Activated CD8-positive, alpha-beta T cell treated with anti-CD3 and anti-CD28 coated beads for 36 hours (primary cell): ENCODE measurements at places on chromosomes 1 and 21.

DNA sequence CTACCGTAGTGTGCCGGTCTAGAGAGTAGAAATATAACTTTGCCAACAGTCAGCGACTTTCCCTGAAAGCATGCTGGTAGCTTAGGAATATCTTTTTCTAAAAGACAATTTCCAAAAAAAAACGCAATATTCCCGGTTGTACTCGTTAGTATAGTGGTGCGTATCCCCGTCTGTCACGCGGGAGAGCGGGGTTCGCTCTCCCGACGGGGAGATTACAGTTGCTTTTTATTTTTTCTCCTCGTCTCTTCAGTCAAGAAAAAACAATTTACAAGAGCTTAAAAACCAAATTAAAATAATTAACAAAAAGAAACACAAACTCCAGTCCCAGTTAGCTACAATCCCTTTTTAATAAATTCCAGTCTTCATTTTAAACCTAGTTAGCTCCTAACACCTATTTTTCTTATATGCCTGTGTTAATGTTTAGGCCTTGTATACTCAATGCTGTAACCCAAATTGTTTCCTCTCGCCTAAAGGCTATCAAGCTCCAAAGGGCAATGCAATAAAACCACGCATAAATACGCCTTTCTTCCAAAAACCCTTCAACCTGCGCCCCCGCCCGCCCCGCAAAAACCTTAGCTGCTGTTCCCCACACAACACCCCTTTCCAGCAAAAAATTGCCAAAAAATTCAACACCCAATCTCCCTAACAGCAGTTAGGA lies 7.8 kb downstream of the HSPA6 start:
- DNase-seq = no peak

DNA sequence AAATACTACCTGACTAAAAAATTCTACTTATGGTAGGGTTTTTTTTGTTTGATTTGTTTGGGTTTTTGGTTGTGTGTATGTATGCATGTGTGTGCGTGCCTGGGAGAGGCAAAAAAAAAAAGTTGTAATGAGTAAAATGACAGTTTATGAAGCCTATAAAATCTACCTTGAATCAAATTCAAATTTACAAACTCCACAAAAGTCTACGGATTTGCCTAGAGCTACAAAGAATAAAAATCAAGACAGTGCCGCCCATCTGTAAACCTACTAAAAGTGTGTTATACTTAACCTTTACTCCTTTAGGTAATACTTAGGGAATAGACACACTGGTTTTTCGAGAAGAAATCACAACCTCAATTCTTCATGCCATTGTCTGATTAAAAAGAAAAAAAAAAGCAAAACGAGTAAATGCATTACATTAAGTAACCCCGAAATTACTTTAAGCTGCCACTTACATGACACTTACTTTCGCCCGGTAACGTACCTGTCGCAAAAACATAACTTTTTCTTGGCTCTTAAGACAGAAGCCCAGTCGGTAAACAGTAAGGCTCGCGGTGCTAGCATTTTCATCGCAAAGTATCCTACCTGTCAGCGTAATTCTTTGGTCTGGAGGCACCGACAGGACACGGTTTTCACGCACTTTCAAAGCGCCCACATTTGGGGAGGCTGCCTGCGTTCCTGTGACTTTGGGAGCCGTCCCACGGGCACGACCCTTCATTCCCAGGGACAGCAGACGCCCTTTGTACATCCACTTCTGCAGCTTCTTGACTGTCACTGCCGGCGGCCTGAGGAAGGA lies 951 bp downstream of the SYDE2 start:
- DNase-seq = peak; percentile 55

GRCh38 chr1:13675151-13675651 lies 24.8 kb upstream of the PRDM2 start:
- no peak for DNase-seq

DNA sequence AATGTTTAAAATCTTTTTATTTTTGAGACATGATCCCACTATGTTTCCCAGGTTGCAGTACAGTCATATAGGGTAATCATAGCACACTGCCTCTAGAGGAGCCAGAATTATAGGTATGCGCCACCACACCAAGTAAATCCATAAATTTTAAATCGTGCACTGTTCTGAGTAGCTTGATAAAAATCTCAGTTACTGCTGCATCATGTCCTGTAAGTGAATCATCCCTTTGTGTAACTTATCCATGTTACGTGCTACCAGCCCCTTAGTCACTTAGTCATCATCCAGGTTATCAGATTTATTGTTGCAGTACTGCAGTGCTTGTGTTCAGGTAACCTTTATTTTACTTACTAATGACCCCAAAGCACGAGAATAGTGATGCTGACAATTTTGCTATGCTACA lies 1770.9 kb downstream of the BRINP3 start:
- no peak for DNase-seq

DNA sequence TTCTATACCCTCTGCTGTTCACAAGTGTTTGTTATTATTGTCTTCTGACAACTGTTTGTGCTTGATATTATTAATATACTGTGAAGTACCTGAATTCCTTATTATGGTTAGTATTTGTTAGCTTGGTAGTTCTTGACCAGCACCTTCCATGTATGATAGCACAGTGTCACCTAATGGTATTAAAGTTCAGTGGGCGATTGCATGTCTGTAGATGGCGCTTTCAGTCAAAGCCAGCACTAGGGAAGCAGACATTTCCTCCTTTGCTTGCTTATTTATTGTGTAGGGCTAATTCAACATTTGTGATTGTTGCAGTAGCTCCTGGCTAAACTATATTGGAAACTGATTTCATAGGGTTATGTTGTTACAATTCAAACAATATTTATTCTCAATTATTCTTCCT lies 218.0 kb downstream of the ZP4 start:
- no peak for DNase-seq

DNA sequence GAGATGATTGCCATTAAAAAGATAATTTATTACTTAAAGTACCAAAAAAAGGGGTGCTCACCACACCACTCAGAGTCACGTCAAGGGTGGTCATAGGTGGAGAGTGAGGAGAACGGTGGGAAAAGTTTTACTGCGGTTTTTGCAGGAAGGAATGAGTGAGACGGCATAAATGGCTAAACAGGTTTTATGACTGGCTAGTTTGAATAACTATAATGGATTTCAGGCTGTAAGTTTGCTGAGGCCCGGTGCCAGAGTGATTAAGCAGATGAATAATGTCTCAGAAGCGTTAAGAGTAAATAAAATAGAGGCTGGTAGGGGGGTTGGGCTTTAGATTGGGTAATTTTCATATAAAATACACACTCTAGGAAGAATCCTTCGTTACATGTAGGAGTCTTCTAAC lies 1337.8 kb downstream of the AMY1C start:
- no peak for DNase-seq

DNA sequence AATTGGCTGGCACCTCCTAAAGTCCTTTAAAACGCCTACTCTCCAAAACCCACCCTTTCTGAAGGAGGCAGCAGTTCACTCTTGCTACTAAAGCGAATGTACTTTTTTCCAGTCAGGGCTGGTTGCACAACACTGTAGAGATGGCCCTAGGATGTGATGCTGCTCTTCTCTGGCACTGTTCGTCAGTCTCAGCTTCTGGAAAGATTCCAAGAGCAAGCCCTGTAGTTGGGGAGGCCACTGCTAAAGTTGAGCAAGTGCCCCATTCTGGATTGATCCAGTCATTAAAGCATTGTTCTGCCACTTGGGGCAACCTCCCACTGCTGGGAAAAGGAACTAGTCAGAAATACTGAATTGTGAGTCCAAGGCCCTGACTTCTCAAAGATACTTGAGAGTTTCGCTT lies 28.5 kb upstream of the KCNQ4 start:
- no peak for DNase-seq

- DNase-seq = no peak
Observed at GRCh38 chr1:20672265-20672632, 11.1 kb upstream of the DDOST start.

GRCh38 chr1:234602334-234603220 lies 7.4 kb downstream of the IRF2BP2 start:
- peak; percentile 54 for DNase-seq

DNA sequence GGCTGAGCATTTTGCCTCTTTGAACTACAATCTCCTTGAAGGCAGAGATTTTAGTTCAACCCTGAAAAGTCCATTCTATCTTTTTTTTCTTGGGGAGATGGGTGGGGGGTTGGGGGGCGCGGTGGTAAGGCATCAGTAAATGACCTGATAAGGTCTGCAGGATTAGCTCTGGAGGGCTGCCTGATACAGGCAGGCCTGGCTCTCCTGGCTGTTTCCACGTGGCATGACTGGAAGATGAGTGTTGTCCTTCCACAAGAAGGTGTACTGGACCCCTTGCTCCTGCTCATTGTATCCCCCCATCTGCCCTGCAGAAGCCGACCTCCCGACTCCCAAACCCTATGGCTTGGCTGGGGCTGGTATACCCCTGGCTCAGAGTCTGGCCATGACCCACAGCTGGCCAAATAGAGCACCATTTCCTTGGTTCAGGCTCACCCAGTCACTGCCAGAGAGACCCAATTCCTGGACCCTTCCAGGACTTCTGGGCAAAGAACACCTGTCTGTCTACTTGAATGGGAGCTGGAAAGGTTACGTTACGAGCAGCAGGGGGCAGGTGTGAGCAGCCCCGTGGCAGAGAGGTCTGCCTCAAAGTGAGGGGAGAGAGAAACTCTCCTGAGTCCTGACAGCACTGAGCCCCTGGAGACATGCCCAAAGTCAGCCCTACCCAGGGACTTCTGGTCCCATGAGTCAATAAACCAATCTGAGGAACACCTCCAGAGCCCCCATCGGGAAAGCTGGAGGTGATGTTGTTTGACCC lies 17.0 kb downstream of the DHRS3 start:
- peak; percentile 64 for DNase-seq

- DNase-seq = no peak
Observed at GRCh38 chr1:85330711-85331290, 54.4 kb upstream of the BCL10 start.

DNA sequence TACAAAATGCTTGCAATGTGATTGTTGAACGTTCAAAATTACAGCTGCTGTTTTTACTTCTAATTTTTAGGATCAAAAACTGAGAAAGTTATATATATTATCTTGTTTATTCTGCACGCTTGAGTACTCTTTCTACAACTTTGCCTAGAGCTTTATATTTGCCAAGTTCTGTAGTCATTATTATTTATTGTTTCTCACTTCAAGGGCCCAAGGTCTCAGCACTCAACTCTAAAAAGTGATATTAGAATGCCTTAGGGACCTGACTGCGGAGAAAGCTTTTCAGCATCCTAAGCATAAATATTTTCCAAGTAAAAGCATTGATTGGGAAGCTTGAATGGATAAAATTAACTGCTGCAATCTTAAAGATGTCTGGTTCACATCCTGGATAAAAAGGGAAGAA lies 83.6 kb downstream of the UBE2U start:
- no peak for DNase-seq

DNA sequence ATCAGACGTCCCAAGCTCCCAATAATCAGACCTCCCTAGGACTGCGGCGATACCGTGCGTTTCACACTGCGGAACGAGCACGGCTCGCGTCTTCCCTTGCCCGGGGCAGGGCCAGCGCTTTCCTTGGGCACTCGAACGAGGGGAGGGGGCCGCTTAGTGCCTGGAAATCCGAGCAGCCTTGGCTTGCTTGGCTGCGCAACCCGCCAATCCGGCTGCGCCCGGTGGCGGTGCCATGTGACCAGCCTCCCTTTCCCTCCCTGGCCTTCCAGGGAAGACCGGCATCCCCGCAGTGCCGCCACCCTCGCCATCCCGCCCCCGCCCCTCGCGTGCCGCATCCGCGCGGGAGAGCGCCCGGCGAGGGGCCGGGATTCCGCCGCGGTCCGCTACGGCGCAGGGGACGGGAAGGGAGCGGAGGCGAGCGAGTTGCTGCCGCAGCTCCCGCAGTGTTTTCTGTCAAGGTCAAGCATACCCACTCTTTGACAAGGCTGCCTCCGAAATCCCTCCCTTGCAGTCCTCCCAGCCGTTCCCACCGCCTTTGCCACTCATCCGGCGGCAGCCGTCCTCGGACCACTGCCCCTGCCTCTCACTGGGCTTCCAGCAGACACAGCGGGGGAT lies 8.3 kb upstream of the RNF19B start:
- DNase-seq = no peak

DNA sequence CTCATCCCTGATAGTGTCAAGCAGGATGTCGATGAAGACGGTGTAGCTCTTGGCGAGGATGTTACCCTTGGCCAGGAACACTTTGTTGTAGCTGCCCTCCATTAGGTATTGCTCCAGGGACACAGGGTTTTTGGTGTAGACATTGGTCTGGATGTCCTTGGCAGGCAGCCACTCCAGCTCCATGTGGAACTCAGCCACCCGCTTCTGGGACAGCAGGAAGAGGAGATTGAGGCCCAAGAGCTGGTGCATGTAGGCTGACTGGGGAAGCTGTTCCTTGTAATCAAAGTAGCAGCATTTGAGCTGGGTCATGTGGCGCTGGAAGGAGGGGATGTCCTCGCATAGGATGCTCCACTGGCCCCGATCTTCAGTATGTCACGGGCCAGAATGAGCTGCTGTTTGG lies 9.5 kb downstream of the IL6R start:
- no peak for DNase-seq

DNA sequence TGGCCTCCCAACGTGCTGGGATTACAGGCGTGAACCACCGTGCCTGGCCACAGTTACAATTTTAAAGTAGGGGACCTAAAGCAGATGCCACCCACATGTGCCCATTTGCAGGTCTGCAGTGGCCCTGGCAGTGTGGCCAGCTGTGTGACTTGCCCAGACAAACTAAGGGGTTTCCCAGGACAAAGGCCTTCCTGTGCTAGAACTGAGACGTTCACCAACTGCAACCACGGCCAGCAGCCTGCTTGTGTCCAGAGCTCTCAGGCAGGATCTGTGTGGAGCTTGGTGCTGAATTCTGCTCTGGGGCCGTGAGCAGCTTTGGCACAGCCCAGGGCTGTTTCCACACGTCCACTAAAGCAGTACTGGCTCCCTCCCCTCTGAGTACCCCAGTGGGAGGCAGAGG lies 10.6 kb upstream of the PTTG1IP start:
- DNase-seq = no peak

DNA sequence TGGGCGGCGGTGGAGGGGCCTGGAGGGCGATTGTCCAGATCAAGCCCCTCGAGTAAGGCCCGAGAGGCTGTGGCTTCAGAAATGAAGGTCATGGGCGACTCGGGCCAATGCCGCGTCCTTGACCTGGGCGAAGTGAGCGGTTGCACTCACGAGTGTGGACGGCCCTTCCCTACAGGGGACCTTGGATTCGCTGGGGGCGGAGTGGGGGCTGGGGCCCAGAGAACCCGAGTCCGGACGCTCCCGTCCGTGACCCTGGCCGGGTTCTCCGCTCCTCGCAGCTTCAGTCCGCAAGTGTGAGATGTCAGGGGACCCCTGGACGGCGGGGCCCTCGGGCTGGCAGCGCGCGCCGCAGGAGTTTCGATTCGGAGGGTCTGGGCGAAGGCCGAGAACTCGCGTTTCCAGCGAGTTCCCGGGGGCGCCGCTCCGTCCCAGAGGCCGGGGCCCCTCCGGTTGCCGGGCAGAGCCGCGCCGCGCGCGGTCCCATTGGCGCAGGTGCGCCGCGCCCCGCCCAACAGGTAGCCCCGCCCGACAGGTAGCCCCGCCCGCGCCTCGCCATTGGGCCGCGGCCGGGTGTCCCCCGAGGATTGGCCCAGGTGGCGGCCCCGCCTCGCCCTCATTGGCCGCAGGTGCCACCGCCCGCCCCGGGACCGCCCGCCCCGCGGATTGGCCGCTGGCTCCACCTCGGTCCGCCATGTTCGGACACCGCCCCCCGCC lies at the start of gene PRKCZ:
Gene PRKCZ (plus strand): TSS at position 694 of the 714 bp plus-strand sequence. CDS start 220 bp downstream, outside the sequence.
- DNase-seq = peak; percentile 94

- DNase-seq = no peak
Observed at GRCh38 chr1:19361611-19362147, 49.6 kb downstream of the SLC66A1 start.
